NCI-H1048 (cell line): ENCODE measurements at places on chromosomes 1 and 21.

GRCh38 chr1:39115271-39116110, 89.0 kb upstream of the MACF1 start:
- DNase-seq, result no peak

- DNase-seq, result no peak
Observed at GRCh38 chr1:94081566-94082344, 39.2 kb downstream of the ABCA4 start.

- no peak for DNase-seq
Observed at GRCh38 chr1:117225931-117226330, 15.2 kb upstream of the VTCN1 start.

- DNase-seq, result no peak
Observed at GRCh38 chr1:15975358-15975804, 520 bp downstream of the ZBTB17 start.

GRCh38 chr1:3215198-3216014, 146.4 kb downstream of the PRDM16 start:
- no peak for DNase-seq

DNA sequence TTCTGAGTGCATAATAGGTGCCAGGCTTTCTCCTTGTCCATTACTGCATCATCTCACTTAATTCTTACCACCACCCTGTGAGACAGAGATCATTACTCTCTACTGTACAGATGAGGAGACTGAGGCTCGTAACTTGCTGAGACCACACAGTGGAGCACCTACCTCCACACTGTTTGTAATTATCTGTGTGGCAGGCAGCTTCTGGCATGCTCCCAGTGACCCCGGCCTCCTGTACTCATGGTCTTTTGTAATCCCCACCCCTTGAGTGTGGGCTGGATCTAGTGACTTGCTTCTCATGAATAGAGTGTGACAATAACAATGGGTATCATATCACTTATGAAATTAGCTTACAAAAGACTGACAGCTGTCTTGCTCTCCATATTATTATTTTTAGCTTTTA, 407.3 kb downstream of the MATN1 start:
- DNase-seq, result no peak

DNA sequence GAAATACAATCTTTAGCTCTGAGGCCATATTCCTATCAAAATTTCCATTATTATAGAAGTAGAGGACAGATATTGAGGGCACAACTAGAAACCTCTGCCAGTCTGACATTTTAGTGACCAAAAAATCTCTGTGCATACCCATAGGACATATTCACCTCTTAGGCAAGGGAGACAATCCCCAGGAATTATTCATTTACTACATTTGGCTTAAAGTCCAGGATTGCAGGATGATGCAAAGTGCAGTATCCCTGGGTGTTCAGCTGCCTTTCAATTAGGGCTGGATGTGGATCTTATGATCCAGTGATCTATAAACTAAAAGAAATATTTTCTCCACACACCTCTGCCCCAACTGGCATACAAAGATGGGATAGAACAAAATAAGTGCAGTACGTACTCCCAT, 50.9 kb downstream of the PTGS2 start:
- DNase-seq, result no peak

GRCh38 chr1:37133276-37134145, 99.2 kb upstream of the GRIK3 start:
- DNase-seq, result no peak

DNA sequence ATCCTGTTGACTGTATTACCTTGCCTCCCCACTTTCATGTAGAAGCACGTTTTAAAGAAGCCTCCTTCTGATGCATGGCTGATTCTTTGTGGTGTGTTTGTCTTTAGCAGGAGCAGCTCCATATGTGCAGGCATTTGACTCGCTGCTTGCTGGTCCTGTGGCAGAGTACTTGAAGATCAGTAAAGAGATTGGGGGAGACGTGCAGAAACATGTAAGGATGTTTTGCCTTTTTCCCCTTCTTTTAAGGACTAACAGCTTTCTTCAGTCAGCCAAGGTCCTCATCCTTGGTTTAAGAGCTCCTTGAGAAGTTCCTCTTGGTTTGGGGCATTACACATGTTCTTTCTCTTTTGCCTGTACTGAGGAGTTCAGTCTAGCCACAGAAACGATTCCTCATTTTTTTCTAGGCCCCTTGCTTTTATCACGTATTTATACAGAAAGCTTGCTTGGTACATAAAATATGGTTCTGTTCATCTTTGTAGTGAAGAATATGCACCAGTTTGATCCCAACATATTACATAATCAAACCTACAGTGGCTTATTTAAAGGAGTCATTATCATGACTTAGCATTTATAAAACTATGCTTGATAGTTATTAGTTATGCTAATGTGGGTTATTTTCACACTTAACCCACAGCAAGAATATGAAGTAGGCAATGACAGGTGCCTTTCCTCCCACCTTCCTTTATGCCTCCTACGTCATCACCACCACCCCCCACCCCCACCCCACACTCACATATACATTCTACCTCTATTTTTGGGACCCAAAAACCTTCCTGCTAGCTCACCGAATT, 19.6 kb downstream of the CAP1 start:
- DNase-seq, result no peak

DNA sequence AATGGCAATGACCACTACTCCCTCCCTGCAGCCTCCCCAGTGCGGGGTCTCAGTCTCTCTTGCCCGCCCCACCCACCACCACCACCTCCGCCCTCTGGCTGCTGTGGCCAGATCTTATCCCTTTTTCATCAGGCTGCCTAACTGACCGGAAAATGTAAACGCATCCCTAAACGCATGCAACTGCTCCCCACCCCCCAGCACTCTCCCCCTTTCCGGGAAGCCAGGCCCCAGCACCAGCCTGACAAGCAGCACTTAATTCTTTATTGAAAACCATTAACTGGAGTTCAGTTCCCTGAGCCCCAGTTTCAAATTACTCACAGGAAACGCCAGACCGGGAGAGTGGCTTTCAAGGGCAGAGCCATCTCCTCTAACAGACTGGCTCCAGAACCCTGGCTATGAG, 147.7 kb downstream of the DMRTA2 start:
- no peak for DNase-seq

DNA sequence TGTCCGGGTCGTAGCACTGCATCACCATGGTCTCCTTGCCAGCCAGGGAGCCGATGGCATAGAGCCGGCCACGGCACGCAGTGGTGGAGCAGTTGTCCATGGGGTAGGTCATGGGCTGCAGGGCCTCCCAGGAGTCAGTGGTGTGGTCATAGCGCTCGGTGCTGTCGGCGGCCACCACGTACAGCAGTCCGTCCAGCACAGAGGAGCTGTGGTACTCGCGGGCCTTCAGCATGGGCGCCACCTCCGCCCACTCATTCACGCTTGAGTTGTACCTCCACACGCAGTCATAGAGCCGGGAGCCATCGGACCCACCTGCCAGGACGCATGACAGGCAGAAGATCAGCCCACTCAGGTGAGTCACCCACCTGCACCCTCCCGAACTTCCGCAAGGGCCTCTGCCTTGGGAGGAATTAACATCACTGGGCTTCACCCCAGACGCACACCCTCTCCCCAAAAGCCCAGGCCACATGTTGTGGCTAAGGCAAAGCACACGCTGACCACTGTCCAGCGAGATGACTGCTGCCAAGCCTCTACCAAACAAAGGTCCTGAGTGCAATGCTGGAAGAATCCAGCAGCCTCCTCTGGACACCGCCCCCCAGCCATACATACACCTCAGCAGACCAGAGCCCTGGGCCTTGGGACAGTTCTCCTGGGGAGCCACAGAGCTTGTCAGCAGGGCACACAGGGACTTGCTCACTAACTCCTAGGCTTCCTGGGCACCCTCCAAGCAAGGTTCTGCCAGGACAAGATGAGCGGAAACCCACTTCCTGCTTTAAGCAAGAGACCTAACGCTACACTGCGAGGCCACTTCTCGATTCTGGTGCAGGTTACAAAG, 3.3 kb downstream of the KLHL21 start:
- DNase-seq, result no peak

- DNase-seq, result no peak
Observed at GRCh38 chr21:28454564-28455252, 538.0 kb downstream of the LTN1 start.

DNA sequence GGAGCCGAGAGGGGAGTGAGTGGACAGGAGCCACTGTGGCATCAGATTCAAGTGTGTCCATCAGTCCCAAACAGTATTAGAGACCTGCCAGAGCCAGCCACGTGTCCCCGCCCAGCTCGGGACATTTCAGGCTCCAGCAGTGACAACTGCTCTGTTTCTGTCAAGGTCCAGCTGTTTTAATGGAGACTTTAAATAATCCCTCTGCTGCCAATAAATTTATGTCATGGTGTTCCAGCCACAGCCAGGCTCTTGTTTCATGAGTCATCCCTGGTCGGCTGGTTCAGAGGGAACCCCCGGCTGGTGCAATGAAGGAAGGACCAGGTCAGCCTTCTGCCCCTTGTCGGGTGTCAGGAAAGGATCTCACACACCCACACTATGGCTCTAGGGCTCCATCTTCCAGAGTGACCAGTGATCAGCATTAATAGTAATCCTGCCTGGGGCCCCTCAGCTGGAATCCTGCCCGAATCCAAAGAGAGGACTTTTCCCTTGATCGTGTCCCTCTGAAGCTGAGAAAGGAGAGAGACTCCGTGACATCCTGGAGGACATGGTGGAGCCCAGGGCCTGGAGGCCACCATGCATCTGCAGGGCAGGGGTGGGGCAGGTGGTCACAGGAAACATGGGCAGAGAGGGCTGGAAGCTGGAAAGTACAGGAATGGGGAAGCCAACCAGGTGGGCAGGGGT, 197.3 kb downstream of the MATN1 start:
- DNase-seq, result no peak

DNA sequence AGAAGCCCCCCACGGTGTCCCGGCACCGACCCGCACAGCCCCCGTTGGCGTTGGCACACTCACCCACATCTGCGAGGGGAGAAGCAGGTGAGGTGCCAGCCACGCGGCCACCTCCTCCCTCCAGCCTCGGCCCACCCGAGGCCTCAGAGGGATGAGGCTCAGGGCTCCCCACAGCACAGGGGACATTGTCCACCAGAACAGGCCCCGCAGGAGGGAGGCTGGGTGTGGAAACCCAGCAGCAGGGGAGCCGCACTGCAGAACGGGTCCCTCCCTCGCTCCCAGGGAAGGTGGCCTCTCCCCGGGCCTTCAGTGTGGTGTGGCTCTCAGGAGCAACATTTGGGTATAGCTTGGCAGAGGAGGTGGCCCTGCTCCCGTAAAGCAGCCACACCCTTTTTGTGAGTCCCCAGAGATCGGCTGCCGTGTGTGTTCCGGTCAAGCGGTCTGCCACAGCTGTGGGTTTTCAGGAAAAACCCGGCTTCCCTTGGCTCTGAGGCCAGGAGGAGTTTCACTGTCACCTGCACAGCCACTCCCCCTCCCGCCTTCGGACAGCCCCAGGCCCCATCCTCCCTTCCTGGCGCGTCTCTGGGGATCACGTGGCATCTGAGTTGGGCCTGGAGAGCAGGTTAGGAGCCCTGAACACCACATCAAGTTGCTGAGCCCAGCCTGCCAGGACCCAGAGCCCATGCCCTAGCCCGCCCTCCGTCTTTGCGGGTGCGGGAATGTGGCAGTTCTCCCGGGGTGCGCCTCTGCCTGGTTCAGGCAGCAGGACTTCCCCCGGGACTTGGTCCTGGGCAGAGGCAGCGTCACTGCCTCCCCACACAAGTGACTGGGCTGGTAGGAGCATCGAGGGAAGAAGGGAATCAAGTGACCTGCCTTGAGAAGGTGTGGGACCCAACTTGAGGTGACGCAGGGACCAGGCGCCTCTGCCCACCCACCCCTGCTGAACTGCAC, 64.0 kb downstream of the MEGF6 start:
- no peak for DNase-seq

DNA sequence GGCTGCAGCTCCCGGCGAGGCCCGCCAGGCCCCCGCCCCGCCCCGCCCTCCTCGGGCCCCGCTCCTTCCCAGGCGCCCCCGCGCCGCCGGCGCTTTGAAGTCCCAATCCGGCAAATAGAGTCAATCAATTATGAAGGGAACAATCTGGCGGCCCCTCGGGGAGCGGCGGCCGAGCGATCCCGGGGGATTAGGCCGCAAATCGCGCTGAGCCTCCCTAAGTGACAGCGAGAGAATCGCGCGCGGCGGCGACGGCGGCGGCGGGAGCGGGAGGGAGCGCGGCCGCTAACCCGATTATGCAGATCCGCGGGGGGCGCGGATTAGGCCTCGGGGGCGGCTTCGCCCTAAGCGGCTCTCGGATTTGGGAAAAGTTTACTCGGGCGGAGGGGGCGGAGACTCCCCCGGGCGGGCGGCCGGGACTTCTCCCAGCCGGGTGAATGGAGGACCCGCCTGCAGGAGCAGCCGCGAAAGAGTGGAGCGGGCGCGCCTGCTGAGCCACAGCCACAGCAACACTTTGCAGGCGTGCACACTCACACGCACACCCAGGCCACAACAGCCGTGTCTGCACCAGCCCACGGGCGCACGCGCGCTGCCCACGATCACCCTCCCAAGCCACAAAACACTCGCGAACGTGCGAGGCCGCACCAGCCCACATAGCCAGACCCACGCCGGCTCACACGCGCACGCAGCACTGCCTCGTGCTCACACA, 23.0 kb upstream of the DMBX1 start:
- no peak for DNase-seq

- DNase-seq, result no peak
Observed at GRCh38 chr1:99725996-99726395, 40.4 kb downstream of the FRRS1 start.

- no peak for DNase-seq
Observed at GRCh38 chr1:171868217-171868803, 27.0 kb downstream of the DNM3 start.

GRCh38 chr1:86227026-86227425, 70.5 kb upstream of the COL24A1 start:
- no peak for DNase-seq

GRCh38 chr1:156136970-156137483, 16.4 kb upstream of the SEMA4A start:
- DNase-seq, result no peak

GRCh38 chr1:63662056-63662836, 69.0 kb downstream of the PGM1 start:
- DNase-seq, result no peak

- DNase-seq, result no peak
Observed at GRCh38 chr1:55943012-55943411, 636.4 kb downstream of the PLPP3 start.

GRCh38 chr1:44512313-44512885, 107.3 kb downstream of the RNF220 start:
- no peak for DNase-seq

- no peak for DNase-seq
Observed at GRCh38 chr1:186829686-186830587, 1.2 kb downstream of the PLA2G4A start.

DNA sequence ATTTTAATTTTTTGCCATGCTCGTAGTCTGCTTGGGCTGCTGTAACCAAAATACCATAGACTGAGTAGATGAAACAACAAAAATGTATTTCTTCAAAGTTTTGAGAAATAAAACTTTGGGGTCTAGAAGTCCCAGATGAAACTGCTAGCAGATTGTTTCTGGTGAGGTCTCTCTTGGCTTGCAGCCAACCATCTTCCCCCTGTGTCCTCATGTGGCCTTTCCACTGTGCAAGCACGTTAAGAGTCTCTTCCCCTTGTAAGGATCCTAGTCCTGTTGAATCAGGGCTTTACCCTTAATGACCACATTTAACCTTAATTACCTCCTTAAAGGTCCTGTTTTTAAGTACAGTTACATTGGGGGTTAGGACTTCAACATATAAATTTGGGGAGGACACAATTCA, 86.6 kb downstream of the PTBP2 start:
- DNase-seq, result no peak
